SK-N-SH treated with all-trans-retinoic acid at 6 μM for 48 hours (cell line): ENCODE measurements at places on chromosomes 11 and 22.

DNA sequence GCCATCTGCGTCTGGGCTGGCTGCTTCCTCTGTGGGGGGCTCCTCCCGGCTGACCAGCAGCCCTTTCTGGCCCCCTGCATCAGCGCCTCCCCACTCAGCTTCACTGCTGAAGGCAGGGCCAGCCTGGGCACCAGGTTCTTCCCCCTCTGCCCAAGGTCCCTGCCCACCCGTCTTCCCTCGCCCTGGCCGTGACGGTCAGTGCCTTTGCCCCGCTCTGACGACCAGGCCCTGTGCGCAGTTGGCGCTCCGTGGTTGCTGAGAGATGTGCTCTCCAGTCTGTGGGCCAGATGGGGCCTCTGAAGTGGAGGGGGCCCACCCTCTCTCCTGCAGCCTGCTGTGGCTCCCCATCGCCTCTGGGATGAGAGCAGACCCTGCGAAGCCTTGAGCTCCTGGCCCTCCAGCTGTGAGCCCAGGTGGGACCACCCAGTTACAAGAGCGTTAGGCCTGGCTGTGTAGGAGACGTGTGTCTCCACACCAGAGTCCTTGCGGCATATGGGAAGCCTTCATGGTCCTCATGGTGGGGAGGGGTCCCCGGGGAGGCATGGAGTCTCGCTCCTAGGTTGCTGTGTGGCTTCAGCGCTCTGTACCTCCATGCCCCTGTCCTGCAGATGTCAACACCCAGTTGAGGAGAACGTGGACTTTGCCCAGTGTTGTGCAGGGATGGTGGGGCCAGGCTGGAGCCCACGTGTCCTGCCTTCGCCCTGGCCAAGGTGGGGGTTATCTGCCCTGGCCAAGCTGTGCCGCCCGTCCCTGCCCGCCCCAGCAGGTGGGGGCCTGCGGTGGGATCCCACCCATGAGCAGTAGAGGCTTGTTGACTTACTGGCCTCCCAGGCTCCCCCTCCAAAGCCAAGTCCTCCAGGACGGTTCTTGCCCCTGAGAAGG, 14.2 kb downstream of the LRP5 start:
- ATAC-seq, result no peak

DNA sequence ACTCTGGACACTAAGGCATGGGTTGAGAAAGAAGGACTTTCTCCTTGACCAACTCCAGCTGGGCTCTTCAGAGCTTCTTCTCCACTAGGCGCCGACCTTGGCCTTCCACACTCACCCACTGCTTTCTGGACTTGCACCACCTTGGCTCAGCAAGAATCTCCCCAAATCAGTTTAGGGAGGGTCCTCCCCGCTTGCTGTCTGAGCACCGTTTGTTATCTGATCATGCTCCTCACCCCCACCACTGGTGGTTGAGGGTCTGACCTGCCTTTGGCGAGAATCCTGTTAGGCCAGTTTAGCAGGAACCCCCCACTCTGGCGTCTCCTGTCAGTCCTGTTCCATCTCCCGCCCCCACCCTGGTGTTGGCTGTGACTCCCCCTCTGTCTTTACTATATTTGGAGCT, 10.4 kb downstream of the APOL2 start:
- ATAC-seq, result no peak

DNA sequence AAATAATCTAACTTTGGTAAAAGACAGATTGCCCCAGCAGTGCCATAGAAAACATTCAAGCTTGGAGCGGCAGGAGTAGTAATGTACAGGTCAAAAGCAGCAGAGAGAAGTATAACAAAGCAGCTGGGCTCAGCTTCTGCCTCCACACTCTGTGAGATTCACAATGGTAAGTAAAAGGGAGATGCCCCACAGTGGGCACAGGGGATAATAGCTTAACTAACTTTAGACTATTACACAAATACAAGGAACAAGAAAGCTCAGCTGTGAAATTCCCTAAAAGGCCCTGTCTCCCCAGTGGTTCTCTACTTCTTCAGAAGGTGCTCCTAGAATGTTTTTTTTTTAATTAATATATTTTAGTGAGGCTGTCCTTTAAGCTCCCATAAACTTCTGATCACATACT, 28.0 kb downstream of the RDX start:
- no peak for ATAC-seq

DNA sequence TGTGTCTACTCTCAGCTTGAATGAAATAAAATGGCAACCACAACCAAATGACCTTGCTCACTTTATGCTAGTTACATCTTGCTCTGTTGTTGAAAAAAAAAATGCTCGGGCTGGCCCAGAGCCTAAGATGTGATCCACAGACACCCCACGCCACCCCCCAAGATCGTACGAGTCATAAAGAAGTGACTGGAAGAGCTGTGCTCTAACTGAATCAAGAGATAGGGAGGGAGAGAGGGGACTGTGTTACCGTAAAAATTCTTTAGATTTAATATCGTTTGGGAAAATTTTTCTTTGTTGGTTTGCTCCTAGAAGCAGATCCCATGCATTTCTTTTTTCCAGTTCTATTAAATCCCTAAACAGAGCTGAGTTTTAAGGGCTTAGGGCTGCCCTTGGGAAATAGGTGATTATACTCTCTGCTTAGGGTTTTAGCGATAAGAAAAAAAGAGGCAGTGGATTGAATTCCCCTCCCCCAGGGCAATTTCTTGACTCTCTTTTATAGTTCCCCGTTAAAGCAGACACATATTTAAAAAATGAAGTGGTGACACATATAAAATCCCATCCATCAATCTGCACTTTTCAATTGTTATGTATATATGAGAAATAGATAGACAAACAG, 14.5 kb downstream of the MAML2 start:
- ATAC-seq, result peak; percentile 19

- ATAC-seq, result no peak
Measured at GRCh38 chr22:31281733-31282132, 10.6 kb downstream of the PIK3IP1 start.

- no peak for ATAC-seq
Measured at GRCh38 chr22:38187413-38188212, 6.0 kb upstream of the PLA2G6 start.
